ENCODE measurements at places on chromosomes 5 and 9. TPM values are rescaled to one million over a fixed set of nuclear protein-coding genes. Genes with fewer than 3 reads are reported as not detected.

PKD2L2 gene
- total RNA-seq: not detected

POLR3G gene
- 14.7 TPM for total RNA-seq

TMEM203 gene
- 51.5 TPM for total RNA-seq

DNA sequence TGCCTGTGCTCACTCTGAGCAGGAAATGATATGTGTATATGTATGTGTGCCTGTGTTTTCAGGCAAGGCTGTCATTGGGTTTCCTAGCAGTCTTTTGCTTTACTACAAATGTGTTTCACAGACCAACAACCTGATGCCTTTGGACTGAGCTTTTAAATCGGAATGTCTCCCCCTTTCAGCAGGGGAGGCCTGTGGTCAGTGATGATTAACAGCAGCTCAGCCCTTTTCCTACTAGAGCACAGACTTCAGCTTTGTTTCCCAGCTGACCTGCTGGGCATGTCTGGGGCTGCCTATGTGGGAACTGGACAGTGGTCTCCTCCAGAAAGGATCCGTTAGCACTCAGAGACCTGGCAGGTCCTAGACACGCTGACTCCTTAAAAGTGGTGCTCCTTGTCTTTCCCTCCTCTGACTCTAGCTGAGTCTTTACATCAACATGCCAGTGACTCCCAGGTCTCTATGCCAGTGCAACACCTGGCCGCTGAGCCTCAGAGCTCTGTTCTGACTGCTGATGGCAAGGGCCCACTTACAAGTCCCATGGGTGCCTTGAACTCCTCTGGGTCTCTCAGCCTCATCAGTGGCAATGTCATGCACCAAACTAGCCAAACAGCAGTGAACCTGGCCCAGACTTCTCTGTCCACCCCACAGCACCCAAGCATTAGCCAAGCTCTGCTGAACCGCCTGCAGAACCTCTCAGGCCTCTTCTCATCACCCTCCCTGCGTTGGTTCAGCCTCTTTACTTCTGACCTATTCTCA lies 7.7 kb downstream of the MACROH2A1 start:
- peaks cover 52% of the 10 kb centered on the region for H3K4me1 ChIP-seq
- no peak overlapping the region for H3K4me3 ChIP-seq
- H3K36me3 ChIP-seq: peaks cover 11% of the 10 kb centered on the region
- DNase-seq: no peak
- no peak overlapping the region for H3K27ac ChIP-seq

DNA sequence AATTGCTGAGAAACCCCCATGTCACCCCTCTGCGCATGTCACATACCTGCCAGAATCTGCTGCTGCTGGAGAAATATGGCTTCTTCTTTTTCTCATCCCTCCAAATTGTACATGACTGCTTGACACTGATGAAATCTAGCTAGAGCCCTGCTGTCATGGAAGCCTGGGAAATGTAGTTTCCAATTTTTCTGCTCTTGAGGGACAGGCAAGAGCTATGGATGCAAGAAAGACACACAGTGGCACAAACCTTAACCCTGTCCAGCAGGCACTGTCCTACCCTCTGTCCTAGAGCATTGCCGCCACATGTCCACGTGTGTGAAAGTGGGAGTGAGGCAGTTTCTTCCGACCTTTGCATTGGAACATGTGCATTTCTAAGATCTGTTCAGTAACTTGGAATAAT lies 255.5 kb upstream of the SEMA6A start:
- DNase-seq: no peak
- H3K4me1 ChIP-seq: no peaks in the 10 kb centered on the region
- H3K36me3 ChIP-seq: no peaks in the 10 kb centered on the region
- H3K27ac ChIP-seq: no peak overlapping the region
- H3K27me3 ChIP-seq: no peaks in the 10 kb centered on the region

DNA sequence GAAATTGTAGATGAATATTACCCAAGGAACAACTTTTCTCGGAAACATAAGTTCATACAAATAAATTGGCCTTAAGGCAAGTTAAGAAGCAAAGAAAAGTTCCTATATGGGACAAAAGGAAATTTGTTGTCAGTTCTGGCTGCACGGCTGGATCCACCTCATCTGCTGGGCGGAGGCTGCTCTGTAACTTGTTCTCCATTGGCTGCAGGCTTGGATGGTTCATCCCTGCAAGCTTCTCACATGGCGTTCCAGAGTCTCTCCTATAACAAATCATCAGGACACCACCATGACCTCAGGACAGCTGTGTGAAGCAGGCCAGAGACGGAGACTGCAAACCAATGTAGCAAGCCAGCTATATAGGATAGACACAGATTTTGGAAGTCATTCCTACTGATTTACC lies 81.4 kb upstream of the DAB2 start:
- H3K27me3 ChIP-seq: no peaks in the 10 kb centered on the region
- no peaks in the 10 kb centered on the region for H3K36me3 ChIP-seq
- no peak overlapping the region for H3K4me3 ChIP-seq
- H3K4me1 ChIP-seq: no peaks in the 10 kb centered on the region
- no peak for DNase-seq

DNA sequence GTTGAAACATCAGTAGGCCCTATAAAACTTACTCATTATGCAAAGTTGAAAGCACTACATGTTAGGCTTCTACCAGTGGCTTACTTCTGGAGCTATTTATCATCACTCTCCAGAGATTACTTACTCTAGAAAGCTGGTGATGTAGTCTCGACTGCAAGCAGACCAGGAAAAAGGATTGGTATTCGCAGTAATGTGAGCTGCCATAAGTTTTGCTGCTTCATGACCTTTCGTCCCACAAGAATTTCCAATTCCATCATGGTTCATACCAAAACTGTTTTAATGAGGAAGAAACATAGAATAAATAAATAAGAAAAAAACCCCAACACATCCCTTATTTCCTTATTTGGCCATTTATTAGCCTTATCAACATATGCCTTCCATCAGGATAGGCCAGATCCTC lies 181.9 kb downstream of the ADAMTS6 start:
- no peaks in the 10 kb centered on the region for H3K27me3 ChIP-seq
- H3K4me1 ChIP-seq: no peaks in the 10 kb centered on the region
- no peak overlapping the region for H3K27ac ChIP-seq
- DNase-seq: no peak
- H3K36me3 ChIP-seq: no peaks in the 10 kb centered on the region
- H3K4me3 ChIP-seq: no peak overlapping the region
